ENCODE measurements at places on chromosomes 6 and 20.

- DNase-seq: no peak
These were observed 159.2 kb downstream of the ATXN1 start for GRCh38 chr6:16602035-16602434.

DNA sequence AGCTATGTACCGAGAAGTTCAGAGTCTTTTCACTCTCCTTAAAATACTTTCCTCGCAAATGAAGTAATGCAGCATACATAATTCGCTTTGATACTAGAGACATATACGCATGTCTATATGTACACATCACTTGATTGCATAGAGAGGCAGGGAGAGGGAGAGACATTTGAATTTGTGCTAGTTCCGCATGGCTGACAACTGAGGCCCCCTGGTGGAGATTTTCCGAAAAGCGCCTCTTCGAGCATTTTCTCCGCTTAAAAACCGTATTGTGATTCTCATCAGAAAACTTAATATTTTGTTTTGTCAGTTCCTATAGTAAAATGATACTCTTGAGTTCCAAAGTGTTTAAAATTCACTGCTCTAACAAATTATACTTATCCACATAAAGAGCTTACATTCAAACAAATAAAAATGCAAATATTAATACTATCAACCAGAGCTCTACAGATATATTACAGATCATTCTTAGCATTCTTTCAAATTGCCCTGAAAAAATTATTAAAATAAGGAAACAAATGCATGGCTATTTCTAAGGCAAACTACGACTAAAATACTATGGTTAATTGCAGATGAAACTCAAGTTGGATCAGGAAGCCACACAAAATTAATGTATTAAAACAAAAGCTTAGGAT lies 637 bp downstream of the MYLK4 start:
- no peak for DNase-seq

- DNase-seq: peak; percentile 10
These were observed 7.9 kb upstream of the RIN2 start for GRCh38 chr20:19750101-19750606.

GRCh38 chr6:26194816-26195375 lies 107.7 kb downstream of the HFE start:
- no peak for DNase-seq

DNA sequence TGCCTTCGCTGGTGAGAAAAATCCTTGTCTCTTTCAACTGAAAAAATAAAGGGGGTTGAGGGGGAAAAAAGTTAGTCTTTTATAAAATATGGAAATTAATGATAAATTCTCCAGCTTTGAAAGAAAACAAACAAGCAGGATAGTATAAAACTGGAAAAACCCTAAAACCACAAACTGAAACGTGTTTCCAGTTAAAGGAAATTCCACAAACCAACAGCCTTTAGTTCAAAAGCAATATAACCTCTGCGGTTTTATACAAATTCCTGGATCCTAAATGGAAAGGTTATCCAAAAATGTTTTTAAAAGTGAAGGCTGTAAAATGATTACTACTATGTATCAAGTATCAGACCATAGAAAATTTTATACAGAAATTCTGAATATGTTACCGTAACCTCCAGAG lies 55.6 kb downstream of the BMP5 start:
- DNase-seq: no peak

DNA sequence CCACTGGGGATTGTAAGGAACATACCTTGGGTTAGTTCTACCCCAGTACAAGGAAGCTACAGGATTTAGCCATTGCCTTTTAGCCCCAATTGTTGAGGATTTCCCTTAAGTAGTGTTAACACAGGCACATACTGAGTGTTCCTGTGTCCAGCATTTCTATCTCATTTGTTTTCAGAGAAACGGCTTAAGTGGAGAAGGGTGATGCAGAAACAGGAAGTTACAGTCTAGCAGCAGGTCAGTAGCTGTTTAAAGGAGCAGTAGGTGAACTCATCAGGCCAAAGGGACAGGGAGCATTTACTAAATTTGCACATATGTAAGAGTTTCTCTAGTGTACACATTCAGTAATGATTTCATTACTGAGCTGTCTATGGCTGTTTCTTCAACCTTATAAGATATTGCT lies 644.2 kb upstream of the GJE1 start:
- DNase-seq: no peak

GRCh38 chr20:37308086-37309050 lies 18.9 kb downstream of the MANBAL start:
- DNase-seq: no peak
